Frontal cortex (tissue), 4 donors: ENCODE measurements at places on chromosomes 7 and 10. TPM values are rescaled to one million over a fixed set of nuclear protein-coding genes. Genes with fewer than 3 reads are reported as not detected.

Gene CHPF2
- total RNA-seq: 18.3 TPM

Gene SLIT1
- total RNA-seq: 48.9 TPM

Gene ATOH7
- 0.41 TPM for total RNA-seq

Gene GCK
- 6.5 TPM for total RNA-seq

Gene ZCCHC24
- 4.1 TPM for total RNA-seq

Gene GTF2IRD1
- total RNA-seq: 19.2 TPM

Gene CC2D2B
- 1.2 TPM for total RNA-seq

Gene SPDYE11
- total RNA-seq: under 0.01 TPM

Gene IFIT2
- 3.3 TPM for total RNA-seq

Gene FZD8
- 13.0 TPM for total RNA-seq

Gene MINDY4
- 2.4 TPM for total RNA-seq

Gene BEND7
- 9.8 TPM for total RNA-seq

Gene NPY
- 41.2 TPM for total RNA-seq

Gene FASTK
- total RNA-seq: 32.6 TPM

Gene OR6B1
- not detected for total RNA-seq

Gene MEOX2
- total RNA-seq: not detected

Gene PIP
- total RNA-seq: not detected

Gene KLHDC10
- total RNA-seq: 99.1 TPM

Gene MINPP1
- 27.3 TPM for total RNA-seq

Gene PLAU
- total RNA-seq: 0.82 TPM

Gene CDNF
- total RNA-seq: 0.82 TPM

Gene IGFBP3
- 6.1 TPM for total RNA-seq

Gene FBXL13
- 6.5 TPM for total RNA-seq

Gene HOXA9
- total RNA-seq: not detected

Gene CYP2C19
- 0.41 TPM for total RNA-seq

Gene OR6V1
- total RNA-seq: not detected

Gene MACC1
- total RNA-seq: 0.41 TPM

Gene ZDHHC6
- total RNA-seq: 31.0 TPM

Gene CPVL
- 54.6 TPM for total RNA-seq

Gene ZNF467
- total RNA-seq: 1.6 TPM

Gene PODXL
- total RNA-seq: 9.4 TPM

Gene LRRC17
- 15.5 TPM for total RNA-seq

Gene RAB19
- not detected for total RNA-seq

Gene SPDYE9
- under 0.01 TPM for total RNA-seq

Gene OPTN
- 75.4 TPM for total RNA-seq

Gene ASAH2B
- 8.6 TPM for total RNA-seq

Gene CRHR2
- 0.41 TPM for total RNA-seq

Gene MMRN2
- 4.1 TPM for total RNA-seq

Gene OR2A25
- not detected for total RNA-seq

Gene CCDC172
- total RNA-seq: not detected

Gene SPDYE8
- under 0.01 TPM for total RNA-seq
